ENCODE measurements at places on chromosomes 7 and 10. TPM values are rescaled to one million over a fixed set of nuclear protein-coding genes. Genes with fewer than 3 reads are reported as not detected.

The CALML5 gene
- total RNA-seq = not detected

The PRPS1L1 gene
- not detected for total RNA-seq

The HOXA1 gene
- 2.1 TPM for total RNA-seq

The C10orf62 gene
- total RNA-seq = 1.7 TPM

The WDR86 gene
- 89.8 TPM for total RNA-seq

The RHOBTB1 gene
- 5.7 TPM for total RNA-seq

The AGAP5 gene
- 8.8 TPM for total RNA-seq

The KIAA1549 gene
- 1.7 TPM for total RNA-seq

The ITIH2 gene
- total RNA-seq = not detected

The SEMA3D gene
- 11.4 TPM for total RNA-seq

The SSC4D gene
- total RNA-seq = not detected

The IPMK gene
- total RNA-seq = 4.8 TPM

The CALML3 gene
- total RNA-seq = not detected

The TSPAN15 gene
- 88.8 TPM for total RNA-seq

The C7orf25 gene
- 28.2 TPM for total RNA-seq

Data from tibial nerve (tissue), 4 donors.